NCI-H187 treated with DMSO at 0.1 percent for 48 hours (cell line): ENCODE measurements at places on chromosomes 6 and 20.

- no peak for DNase-seq
Observed at GRCh38 chr6:37952027-37952426, 132.5 kb downstream of the ZFAND3 start.

DNA sequence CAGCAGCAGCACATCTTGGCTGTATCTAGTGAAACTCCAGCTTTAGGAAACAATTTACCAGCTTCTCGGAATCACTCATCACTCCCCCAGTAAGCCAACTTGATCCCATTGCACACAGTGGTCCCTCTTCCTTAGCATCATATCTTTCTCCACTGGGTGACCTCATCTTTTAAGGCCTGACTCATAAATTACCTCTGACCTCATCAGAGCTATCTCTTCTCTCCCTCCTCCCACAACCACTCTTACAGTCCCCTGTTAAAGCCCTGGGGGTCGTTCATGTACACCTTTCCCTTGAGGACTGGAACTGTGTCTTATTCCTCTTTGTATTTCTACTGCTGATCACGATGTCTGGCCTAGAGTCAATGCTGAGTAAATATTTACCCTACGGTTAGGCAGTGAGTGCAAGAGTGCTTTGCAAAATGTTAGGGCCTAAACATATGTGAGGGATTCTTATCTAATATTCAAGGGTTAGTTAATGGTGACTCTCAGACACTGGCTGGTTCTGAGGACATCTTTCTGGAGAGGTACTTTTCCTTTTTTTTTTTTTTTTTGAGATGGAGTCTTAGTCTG is 187.2 kb downstream of the LRFN2 start:
- no peak for DNase-seq

GRCh38 chr20:57577679-57578475 is 17.0 kb downstream of the PCK1 start:
- DNase-seq = no peak

DNA sequence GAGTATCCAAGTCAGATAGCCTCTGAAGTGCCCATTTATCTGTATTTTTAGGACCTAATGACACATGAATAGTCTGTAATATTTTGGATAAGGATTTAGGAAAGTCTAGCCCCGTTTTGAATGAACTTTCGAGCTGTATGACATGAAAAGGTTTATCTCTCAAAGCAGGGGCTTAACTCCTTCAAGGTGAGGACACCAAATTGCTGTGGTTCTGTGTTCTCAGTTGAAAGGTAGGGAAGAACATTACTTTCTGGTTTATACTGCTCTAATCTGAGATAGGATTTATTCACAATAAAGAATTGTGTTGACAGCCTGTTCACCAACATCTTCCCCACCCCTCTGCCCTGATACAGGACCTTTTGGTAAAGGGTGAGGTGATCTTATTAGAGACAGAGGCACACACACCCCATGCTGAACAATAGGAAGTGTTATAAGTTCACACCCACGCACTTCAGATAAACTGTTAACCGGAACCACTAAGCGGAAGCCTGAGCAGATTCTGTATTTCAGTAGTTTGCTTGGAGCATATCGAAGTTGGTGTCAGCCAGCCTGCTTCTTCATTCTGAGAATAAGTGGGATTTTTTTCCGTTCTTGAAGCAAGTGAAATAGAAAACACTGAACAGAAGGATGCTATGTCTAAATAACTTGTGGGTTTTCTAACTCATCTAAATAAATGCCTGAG is 223.3 kb downstream of the TMEM242 start:
- DNase-seq = no peak
